NCI-H1105 treated with DMSO at 0.1 percent for 48 hours (cell line): ENCODE measurements at places on chromosomes 4 and X.

DNA sequence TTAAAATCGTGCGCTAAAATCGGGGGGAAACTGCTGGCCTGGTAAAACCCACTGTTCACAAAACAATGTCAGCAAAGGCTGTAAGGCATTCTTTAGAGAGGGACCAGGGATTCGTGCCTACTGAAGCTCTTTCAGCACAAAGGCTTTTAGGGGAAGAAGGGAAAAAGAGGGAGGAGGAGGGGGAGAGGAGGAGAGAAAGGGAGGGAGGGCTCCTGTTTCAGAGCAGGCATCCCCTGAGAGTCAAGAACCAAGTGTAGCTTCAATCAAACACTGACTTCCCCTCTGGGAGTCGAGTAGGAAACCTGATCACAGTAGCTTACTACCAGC lies 9.5 kb downstream of the BCOR start:
- DNase-seq: no peak

DNA sequence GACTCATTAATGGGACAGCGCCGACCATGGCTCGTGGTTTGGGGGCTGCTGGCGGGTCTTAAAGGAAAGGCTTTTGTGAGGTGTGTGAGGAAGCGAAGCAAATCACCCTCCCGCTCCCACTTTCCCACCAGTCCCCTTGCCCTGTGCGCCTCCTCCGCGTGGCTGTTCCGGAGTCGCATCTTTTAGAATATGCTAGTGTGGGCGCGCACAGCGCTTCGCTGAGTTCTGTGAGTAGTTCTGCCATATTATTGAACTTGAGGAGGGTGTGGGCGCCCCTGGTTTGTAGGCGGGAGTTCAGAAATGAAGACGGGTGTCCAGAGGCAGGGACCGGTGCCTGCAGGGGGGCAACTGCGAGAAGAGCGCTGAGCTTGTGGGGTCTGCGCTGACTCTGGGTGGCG lies 49.1 kb downstream of the ZNF141 start:
- DNase-seq: no peak

- DNase-seq: no peak
These were observed 14.7 kb downstream of the TSPAN5 start for GRCh38 chr4:98643755-98644154.

GRCh38 chr4:89752932-89753598 lies 83.9 kb downstream of the SNCA start:
- no peak for DNase-seq

DNA sequence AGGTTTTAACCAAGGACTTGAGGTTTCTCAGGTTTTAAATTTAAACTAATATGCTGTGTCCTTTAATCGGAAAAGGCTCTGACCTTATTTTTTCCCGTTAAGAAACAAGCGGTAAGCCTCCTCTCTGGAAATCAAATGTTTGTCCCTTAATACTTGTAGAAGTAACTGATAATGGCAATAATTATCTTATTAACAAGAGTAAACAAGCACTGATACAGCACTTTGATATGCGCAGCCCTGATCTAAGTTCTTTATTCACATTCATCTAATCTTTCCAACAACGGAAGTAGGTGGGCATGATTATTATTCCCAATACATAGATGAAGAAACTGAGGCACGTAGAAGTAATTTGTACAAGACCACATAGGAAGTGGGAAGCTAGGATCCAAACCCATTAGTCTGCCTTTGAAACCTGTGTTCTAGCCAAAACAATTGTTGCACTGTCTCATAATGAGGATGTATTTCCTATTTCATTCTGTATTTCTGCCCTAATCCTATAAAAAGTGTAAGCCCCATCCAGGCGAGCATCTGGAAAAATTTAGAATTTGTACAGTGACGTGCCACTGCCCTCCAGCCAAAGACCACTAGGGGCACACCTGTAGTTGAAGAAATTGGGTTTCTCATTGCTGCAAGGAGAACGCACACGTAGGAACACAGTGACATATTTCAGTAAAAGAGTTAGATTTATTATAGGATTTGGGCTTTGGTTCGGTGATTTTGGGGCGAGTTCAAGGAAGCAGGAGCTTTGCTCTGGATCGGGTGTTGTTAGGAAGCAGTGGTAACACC lies 606 bp downstream of the CXorf58 start:
- no peak for DNase-seq

DNA sequence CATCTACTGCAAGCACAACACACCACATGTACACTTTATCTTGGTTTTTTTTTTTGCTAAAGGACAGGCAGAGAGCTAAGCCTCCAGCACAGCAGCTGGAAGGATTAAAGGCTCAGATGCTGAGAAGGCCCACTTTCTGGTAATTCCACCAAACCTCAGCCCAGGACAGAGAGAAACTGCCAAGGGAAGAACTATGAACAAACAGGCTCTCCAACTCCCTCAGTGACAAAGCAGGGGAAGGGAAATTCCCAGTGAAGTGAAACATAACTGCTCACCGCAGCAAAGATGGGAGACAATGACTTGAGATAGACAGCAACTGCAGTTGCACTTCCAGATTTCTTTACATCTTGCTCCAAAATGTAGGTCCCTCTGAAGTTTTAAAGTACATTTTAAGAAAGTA lies 4.8 kb downstream of the PROM1 start:
- no peak for DNase-seq
